ENCODE measurements at places on chromosomes 16 and 17. TPM values are rescaled to one million over a fixed set of nuclear protein-coding genes. Genes with fewer than 3 reads are reported as not detected.

- no peak for DNase-seq
Measured at GRCh38 chr17:48547808-48548522, 3.1 kb upstream of the HOXB2 start.

DNA sequence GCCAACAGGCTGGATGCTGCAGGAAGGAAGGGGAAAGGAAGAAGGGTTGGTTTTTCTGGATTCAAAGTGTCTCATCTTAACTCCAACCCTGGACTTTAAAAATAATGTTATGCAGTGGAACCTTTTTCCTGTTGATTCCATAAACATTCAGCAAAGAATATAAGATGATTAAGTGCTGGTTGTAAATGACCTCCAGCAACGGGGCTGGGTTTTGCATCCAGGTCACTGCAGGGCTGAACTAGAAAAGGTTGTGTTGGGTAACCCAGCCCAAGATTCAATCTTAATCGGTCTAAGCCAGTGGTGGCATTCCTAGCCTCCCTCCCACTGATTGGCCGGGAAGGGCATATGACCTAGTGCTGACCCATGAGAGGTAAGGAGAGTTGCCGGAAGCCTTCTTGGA lies 34.2 kb upstream of the PLCG2 start:
- no peak for DNase-seq

- DNase-seq, result no peak
Measured at GRCh38 chr17:56929362-56929969, 15.6 kb upstream of the TRIM25 start.

DNA sequence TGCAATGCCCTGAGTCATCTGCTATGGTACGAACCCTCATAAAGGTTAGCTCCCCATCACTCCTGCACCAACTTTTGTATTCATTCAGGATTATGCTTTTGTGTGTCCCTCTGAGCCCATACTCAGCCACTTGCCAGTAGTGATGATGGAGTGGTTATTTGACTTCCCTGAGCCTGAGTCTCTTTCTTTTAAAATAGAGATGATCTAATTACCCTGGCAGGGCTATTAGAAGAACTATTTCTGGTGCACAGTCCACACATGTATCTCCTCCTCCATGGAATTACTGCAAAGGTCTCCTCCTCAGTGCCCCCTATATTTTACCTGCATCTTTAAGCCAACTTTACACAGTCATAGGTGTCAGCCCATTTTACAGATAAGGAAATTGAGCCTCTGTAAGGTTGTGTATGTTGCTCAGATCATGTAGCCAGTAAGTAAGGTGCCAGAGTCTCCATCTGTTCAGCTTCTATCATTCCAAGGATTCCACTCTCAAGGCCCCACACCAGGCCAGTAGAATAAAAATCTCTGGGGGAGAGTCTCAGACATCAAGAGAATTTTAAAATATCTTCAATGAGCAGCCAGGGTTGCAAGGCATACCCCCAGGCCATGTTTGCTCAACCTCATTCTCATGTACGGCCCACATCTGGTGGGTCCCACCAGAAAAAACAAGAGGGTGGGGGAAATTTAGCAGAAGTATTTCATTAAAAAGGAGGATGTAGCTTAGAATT lies 333.7 kb upstream of the HSBP1 start:
- DNase-seq, result no peak

DNA sequence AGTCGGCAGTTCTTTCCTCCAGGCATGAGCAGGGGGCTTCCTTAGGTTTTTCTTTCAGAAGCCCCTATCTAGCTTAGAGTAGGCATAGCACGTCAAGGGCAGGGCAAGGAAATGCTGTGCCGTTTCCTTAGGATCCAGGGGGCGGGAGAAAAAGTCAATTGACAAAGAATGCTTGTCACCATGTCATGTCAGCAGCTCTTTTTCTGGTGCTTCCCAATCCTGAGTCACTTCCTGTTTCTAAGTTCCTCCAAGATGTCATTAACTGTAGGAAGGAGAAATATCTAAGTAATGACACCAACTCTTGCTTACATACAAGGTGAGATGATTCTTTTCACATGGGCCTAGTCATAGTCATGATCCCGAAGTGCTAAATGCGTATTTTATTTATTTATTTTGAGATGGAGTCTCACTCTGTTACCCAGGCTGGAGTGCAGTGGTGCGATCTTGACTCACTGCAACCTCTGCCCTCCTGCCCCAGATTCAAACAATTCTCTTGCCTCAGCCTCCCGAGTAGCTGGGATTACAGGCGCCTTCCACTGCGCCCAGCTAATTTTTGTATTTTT lies 35.2 kb downstream of the GJC1 start:
- DNase-seq, result no peak

- DNase-seq, result peak; percentile 92
Measured at GRCh38 chr17:64025732-64026294, 5.4 kb upstream of the ICAM2 start.

DNA sequence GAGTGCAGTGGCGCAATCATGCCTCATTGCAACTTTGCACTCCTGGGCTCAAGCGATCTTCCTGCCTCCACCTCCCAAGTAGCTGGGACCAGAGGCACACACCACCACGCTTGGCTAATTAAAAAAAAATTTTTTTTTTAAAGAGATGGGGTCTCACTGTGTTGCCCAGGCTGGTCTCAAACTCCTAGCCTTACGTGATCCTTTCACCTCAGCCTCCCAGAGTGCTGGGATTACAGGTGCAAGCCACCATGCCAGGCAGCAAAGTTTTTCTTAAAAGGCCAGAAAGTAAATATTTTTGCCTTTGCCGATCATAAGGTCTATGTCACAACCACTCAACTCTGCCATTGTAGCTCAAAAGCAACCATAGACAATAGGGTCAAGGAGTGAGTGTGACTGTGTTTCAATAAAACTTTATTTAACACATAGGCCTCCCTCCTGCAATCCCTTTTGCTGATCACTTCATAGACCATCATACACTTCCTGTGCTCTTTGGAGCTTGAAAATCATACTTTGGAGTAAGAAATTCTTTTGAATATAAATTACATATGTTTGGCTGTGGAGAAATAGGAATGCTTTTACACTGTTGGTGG lies 48.6 kb downstream of the PITPNC1 start:
- no peak for DNase-seq

- DNase-seq, result peak; percentile 25
Measured at GRCh38 chr17:30570596-30571265, 93.5 kb downstream of the GOSR1 start.

DNA sequence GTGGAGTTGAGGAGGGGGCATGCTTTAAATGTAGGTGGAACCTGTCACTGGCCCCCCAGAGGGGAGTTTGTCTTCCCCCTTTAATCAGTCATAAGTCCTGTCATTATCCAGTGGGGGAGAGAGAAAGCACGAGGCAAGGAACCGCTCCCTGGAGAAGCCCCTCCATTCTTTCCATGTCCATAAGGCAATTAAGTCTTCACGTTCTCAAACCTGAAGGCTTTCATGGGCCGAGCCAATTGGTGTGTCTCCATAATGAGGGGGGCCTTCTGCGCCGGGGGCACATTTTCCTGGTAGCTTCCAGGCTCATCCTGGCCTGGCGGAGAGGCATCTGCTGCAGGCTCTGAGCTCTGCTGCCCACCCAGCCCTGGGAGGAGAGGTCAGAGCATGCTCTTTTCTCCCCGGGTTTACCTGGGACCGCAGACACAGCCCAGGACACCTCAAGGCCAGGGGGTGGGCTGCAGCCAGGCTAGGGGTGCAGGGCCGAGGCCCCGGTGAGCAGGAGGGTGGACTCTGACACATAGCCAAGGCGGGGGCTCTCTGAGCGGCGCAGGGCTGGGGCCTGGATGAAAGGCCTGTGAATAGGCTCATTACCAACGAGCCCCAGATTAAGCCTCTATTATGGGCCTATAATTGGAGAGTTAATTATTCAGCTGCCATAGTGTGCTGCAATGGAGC lies 42.5 kb downstream of the C16orf78 start:
- DNase-seq, result no peak

DNA sequence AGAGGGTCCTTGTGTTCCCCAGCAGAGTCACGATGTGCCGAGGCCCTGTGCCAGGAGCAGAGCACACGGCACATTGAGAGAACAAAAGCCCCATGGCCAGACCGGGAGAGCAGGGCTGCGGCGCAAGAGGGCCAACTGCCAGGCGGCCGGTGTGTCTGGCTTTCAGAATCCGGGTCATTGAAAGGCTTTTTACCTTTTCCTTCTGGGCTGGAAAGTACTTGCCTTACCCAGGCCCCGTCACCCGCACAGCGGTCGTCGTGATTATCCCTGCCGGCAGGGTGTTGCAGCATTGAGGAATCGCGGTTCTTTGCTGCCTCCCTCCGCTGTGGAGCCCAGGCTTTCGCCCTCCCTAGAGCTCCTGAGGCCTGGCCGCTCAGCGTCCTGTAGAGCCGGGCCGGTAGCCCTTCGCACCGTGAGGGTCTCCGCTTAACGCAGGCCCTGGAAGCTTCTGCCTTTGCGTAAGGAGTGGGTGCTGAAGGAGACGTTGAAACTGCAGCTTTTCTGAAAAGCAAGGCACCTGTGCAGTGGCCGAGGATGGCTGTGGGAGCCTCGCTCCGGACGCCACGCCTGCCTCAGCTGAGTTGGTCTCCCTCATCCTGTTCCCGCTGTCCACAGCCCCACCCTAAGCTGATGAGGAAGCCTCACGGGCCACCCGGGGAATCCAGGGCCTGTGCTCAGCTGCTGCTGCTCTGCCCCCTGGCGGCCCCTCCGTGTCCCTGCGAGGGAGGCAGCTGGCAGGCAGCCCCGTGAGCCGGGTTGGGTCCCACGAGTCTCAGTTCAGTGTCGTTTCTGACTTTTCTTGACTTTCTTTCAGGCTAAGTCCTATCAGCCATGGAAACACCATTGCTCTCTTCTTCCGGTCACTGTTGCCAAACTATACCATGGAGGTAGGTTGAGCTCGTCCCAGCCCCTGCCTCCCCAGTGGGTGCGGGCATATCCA lies 8.6 kb upstream of the MC1R start:
- DNase-seq, result peak; percentile 88

DNA sequence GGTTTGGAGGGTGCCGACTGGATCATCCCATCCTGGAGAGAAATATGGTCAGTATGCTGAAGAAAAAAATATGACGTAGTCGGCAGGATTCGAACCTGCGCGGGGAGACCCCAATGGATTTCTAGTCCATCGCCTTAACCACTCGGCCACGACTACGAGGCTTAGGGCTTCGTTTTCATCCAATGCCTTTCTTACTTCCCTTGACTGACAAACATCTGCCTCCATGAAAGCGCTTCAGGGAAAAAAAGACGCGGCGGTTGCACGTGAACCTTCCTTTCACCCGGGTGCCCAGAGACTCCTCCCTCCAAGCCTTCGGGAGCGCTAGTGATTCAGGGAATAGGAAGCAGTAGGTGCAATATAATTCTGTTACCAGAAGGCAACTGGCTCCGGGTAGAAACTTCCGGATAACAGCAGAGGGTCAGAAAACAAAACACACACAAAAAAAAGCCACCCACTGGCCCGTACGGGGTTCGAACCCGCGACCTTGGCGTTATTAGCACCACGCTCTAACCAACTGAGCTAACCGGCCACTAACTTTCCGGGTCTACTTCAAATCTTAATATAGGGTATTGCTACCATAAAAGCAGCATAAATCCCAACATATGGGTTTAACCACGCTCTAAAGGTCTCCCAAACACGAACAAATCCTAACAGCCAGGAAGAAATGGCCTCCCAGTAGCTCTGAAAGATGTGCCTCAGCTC lies 16.3 kb upstream of the AURKB start:
- DNase-seq, result peak; percentile 94

SLC25A39 gene
- total RNA-seq, result 227 TPM

PRDM7 gene
- total RNA-seq, result not detected

GRAP gene
- total RNA-seq, result 0.55 TPM

PSMD12 gene
- total RNA-seq, result 90.5 TPM

CACNG1 gene
- total RNA-seq, result not detected

CA10 gene
- total RNA-seq, result 0.37 TPM

ARHGAP23 gene
- 96.3 TPM for total RNA-seq
